ENCODE measurements at places on chromosomes 1 and 21.

- no peak for DNase-seq
Measured at GRCh38 chr1:38062361-38063288, 16.0 kb upstream of the POU3F1 start.

DNA sequence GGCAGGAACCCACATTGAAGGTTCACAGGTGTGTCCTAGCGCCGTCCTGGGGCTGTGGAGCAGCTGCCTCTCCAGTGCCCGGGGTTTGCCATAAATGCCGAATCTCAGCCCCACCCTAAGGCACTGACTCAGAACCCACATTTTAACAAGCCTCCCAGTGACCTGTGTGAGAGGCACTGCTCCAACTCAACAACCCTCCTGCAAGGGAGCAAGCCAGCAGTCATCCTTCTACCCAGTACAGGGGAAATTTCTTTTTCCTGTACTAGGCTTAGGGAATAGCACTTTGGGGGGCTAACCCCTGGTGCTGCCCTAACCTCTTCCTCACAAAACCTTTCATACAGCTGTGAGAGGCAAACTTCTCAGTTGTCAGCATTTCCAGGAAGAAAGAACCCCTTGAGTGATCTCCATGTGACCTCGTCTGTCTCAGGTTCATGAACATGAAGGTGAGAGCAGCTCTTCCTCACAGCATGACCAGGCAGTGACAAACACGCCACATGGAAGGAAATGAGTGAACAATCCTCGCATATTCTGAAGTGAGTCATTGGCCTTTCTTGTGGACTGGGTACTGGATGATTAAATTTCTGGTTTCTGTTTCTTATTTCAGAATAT lies 11.4 kb upstream of the BCAR3 start:
- no peak for DNase-seq

DNA sequence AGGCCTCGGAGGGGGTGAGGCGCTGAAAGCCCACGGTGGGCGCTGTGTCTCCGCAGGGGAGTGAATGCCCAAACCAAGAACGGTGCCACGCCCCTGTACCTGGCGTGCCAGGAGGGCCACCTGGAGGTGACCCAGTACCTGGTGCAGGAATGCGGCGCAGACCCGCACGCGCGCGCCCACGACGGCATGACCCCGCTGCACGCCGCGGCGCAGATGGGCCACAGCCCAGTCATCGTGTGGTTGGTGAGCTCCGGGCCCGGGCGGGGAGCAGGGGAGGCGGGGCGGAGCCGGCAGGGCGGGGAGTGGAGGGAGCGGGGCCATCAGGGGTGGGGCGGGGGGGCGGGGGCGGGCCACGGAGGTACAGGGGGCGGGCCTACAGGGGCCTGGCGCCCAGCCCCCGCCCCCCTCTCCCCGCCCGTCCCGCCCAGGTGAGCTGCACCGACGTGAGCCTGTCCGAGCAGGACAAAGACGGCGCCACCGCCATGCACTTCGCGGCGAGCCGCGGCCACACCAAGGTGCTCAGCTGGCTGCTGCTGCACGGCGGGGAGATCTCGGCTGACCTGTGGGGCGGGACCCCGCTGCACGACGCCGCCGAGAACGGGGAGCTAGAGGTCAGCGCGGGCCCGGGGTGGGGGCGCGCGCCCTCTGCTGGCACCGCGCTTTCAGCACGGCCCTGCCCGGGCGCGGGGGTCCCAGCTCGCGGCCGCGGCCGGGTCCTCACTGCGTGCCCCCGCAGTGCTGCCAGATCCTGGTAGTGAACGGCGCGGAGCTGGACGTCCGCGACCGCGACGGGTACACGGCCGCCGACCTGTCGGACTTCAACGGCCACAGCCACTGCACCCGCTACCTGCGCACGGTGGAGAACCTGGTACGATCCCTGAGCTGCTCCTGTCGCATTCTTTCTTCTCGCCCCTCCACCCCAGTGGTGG lies 15.9 kb downstream of the ESPN start:
- peak; percentile 34 for DNase-seq

DNA sequence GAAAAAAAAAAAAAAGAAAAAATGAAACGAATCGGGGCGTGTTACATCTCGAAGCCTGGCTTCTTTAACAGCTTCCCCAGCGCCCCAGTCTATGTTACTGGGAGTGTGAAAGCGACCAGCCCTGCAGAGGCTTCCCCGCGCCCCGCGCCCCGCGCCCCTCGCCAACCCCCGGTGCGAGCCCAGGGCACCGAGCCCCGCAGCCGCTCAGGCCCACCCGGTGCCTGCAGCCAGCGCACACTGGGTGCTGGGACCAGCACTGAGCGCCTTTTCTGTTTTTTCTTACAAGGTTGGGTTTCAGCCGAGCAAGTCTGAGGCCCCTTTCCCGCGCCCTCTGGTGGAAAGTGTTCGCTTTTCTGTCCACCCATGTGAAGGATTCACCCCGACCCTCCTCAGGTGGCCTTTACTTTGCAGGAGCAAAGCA lies 42.1 kb upstream of the ZNF496 start:
- DNase-seq: peak; percentile 40

DNA sequence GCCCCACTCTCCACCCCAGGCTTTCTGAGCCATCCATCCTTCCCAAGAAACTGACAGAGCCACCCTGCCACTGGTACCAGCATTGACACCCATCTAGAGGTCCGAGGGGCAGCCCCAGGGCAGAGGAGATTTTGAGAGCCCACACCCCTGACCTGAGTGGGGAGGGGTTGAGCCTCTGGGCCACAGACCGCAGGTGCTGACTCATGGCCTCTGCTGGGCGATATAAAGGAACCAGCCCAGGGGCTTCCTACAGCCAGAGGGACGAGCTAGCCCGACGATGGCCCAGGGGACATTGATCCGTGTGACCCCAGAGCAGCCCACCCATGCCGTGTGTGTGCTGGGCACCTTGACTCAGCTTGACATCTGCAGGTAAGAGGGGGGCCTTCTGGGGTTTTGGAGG lies at the start of gene PADI4:
Gene PADI4, plus strand, starts transcription at position 252 of the 400 bp plus-strand sequence. Its CDS starts 26 bp downstream, at position 278.
- DNase-seq: no peak

DNA sequence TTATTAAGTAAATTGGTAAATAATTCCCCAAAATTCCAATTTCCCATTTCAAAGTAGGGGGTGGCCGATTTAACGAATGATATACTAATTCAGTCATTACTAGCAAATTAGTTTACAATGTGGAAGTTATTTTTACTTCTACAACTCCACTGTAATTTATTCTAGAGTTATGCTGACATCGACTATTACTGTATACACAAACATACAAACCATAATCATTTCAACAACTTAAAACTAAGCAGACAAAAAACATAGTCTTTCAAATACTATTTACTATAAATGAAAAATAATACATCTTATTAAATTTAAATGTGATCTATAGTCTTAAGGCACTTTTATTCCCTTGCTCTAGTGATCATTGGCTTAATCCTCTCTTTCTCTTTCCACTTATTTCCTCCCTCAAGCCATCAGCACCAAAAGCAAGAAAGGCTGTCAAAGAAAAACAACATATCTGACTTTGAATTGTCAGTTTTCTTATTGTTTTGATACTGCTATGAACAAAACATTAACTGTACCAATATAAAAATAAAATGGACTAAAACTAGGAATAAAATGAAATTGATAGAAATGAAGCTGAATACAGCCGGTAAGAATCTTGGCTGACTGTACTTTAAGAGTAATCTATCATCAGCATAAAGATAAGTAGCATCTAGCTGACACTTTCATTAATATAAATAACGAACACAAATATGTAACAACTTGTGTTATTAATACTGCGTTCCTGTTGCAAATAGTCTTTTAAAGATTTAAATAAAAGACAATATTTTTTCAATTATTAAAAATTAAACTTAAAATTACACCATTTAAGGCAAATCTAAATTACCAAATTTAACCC lies 4.1 kb downstream of the CDC42BPA start:
- DNase-seq: no peak

DNA sequence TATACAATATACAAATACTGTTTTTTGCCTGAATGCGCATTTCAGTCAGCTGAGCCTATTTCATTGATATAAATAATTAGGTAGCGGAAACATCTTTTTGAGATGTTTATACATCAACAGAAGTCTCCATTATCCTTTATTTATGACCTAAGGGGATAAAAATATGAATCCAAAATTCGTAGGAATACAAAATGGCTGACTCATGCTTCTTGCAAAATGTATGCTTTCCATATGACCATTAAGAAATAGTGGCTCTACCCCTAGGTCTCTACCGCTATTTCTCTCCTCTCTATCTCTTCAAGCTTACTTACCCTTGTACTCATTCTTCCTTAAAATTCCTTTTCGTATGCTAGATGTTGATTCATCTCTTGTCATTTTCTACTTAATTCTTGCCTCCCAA lies 338.4 kb upstream of the TMPRSS15 start:
- DNase-seq: no peak

GRCh38 chr1:199290186-199290585 lies 651.3 kb downstream of the PTPRC start:
- no peak for DNase-seq

DNA sequence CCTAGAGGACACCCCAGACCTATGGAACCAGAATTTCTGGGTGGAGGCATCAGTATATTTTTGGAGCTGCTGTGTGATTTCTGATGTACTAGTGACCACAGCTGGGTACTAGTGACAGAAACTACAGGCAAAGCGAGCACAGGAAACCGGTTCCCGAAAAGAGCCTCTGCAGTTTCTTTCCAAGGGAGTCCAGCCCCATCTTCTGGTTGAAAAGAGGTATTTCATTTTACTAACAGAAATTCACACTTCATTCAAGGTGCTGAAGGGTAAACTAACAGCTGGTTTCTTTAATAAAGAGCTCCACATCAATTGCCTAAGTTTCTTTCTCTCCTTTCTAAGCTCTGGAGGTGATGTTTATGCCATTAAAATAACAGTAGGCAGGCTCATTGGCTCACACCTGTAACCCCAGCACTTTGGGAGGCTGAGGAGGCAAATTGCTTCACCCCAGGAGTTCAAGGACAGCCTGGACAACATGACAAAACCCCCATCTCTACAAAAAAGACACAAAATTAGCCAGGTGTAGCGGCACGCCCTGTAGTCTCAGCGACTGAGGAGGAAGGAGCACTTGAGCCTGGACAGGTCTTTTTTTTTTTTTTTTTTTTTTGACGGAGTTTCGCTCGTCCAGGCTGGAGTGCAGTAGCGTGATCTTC lies 22.0 kb downstream of the THAP3 start:
- DNase-seq: no peak

DNA sequence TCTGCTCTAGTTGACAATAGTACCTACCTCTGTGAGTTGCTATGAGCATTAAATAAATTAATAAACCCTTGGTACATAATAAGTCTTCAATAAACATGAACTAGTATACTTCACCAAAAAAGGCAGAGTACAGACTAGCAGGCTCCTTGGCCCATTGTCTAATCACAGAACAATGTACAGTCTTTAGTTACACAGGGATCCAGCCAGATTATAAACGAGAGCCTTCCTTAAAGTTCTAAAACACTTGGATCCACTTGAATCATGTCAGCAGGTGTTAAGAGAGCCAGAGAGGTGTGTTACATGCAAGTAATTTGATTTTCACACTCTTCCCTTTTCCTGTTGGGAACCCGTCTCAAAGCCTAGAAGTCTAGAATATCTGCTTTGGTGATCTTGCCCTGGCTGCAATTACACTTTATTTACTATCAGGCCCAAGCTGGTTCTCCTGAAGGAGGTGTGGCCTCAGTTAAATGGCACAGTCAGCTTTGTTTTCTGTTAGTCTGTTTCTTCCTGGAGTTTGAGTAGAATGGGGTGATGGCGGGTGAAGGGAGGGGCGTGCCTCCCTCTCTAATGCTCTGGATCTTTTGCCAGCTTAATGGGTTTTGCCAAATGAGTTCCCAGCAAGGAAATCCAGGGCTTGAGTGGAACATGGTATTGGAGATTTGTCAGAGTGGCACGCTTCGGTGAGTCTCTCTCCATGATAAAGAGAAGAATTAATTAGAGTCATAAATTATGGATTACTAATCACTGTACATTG lies 570.9 kb upstream of the CAMK1G start:
- no peak for DNase-seq

DNA sequence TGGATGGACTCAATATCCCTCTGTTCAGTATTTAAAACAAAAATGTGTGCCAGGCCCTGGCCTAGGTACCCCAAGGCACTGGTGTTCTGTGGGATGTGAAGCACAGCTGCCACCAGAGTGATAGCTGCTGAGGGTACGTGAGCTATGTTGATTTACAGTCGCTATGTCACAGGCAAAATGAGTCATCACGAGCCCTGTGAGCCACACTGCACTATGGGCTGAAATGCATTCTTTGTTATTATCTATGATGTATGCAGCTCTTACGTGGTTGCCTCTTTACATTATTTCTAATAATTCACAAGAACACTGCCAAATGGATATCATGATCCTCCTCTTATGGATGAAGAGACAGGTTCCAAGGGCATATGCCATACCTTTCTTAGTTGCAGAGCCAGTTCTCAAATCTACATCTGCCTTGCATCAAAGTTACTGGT lies 2.1 kb downstream of the TEX38 start:
- DNase-seq: no peak

GRCh38 chr1:33306653-33307493 lies 14.0 kb downstream of the A3GALT2 start:
- DNase-seq: no peak
